ENCODE measurements at places on chromosomes 12 and 14.
A peak's percentile ranks its signal among the peaks of the same experiment; 100 is the strongest.

- DNase-seq: no peak
These were observed 233.3 kb upstream of the PPFIA2 start for GRCh38 chr12:81992461-81992860.

- DNase-seq: no peak
These were observed 640.1 kb upstream of the MIS18BP1 start for GRCh38 chr14:45893127-45893526.

DNA sequence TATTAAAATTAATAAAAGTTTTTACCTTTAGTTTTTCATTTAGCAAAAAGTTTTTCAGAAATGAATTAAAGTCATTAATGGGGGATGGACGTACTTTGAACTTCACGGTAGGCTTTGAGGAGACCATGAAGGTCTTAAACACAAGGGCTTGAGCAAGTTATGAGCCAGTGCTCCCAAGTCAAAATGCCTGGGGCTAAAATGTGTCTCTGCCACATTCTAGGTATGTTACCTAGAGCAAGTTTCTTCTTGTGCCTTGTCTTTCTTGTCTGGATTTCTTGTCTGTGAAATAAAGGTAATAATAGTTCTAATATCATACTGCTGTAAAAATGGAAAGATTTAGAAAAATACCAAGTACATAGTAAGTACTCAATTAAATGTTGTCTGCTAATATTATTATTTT is 132.7 kb upstream of the USP15 start:
- no peak for DNase-seq

DNA sequence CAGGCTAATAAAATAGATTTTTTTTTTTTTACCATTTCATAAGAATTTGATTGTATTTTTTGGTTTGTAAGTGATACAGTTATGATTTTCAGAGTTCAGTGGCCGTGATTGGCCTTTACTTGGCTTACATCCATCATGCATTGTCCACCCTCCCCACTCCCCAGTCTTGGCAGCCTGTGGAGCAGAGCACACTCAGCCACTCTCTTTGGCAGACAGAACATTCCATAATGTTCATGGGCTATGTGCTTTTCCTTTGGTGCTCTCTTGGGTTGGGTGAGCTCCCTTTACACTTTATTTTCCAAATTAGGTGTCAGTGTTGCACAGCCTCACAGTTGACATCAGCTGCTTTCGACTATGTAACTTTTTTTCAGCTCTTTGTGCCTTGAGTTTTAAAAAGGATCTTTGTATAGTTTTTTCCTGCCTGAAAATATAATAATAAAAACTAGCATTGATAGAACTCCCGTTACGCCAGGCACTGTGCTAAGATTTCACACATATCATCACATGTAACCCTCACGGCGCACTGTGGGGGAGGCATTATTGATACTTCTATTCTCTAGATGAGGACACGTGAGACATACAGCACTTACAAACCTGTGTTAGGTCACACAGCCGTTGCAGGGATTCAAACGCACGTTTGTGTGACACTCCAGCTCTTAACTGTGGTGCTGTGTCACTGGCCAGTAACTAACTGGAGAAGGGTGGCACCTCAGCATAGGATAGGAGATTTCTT is 21.5 kb downstream of the SUDS3 start:
- DNase-seq: no peak

DNA sequence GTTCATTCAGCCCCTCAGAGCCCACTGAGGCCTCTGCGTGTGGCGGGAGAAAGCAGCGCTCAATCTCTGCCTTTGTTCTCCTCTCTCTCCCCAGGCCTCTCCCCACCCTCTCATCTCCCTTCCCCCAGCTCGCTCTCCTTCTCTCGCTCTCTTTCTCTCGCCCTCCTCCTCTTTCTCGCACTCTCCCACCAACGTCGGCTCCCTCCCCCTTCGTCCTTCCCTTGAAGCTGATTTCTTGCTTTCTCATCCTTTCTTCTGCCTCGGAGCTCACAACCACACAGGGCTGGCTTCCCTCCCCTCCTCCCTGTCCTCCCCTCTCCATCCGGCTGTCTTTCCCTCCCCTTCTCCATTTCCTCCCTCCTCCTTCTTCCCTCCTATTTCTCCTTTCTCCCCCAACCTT is 96.4 kb downstream of the LRRC74A start:
- DNase-seq: no peak

DNA sequence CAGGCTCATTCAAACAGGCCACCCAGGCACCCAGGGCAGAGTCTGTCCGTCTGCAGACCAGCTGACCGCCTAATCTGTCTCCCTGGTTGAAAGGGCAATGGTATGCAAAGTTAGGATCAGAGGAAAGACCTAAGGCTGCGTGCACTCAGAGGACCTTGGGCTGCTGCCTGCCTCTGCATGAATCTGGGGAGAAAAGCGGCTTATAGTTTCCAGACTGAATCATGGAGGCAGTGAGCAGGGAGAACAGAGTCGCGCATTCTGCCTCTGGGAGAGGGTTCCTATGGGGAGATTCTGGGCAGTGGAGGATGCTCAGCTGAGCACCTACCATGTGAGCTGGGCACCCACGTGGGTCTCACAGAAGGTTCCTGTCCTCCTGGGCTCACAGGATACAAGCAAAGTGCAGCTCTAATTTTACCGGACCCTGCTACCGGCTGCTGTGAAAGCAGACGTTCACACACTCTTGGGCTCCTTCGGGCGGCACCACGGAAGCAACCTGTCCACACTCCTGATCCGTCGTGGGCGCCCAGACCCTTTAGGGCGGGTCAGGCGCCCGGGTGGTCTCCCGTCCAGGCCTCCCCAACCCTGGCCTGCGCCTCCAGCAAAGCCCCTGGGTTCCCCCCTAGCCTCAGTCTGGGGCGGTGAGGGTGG is 772 bp downstream of the SCARB1 start:
- DNase-seq: no peak

DNA sequence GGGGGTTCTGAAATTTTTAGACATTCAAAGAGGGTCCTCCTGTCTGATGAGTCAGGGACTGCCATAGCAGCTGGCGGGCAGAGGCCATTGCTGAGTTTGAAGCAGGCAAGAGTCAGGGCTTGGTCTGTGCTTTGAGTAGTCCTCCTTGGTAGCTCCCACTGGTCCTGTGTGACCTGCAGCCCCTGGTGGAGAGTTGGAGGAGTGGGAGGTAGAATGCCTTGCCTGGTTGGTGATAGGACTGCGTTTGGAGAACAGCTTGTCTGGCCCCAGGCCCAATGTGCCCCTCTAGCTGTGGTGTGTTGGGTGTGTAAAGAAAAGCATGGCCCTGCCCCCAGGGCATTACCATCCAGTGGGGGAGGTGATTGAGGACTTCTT is 116.7 kb downstream of the BEGAIN start:
- DNase-seq: no peak

- DNase-seq: peak; percentile 10
These were observed 119.6 kb downstream of the LRRIQ1 start for GRCh38 chr12:85155791-85156190.

- no peak for DNase-seq
These were observed 207.9 kb downstream of the BTG1 start for GRCh38 chr12:91937706-91938105.

GRCh38 chr12:46763230-46763629 is 62.6 kb downstream of the SLC38A4 start:
- no peak for DNase-seq

DNA sequence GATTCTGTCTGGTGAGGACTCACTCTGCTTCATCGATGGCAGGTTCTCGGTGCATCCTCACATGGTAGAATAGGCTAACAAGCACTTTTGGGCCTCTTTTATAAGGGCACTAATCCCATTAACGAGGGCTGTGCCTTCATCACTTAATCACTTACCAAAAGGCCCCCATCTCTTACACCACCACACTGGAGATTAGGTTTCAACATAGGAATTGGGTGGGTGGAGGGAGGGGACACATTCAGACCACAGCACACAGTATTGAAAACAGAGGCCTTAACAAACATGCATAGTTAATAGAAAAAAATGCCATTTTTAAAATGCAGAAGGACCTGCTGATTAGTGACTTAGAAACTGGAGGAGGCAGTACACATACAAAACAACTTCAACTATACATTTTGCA is 61.6 kb downstream of the SPPL3 start:
- no peak for DNase-seq

- peak; percentile 91 for DNase-seq
These were observed 5.8 kb downstream of the MARK3 start for GRCh38 chr14:103391048-103391447.

- no peak for DNase-seq
These were observed 80.0 kb upstream of the RGS6 start for GRCh38 chr14:71852181-71852580.

- no peak for DNase-seq
These were observed 82.0 kb upstream of the WSCD2 start for GRCh38 chr12:108047071-108047550.

GRCh38 chr12:46177025-46177424 is 91.8 kb downstream of the SLC38A1 start:
- no peak for DNase-seq

- DNase-seq: peak; percentile 71
These were observed 17.0 kb downstream of the ACIN1 start for GRCh38 chr14:23077962-23078361.

DNA sequence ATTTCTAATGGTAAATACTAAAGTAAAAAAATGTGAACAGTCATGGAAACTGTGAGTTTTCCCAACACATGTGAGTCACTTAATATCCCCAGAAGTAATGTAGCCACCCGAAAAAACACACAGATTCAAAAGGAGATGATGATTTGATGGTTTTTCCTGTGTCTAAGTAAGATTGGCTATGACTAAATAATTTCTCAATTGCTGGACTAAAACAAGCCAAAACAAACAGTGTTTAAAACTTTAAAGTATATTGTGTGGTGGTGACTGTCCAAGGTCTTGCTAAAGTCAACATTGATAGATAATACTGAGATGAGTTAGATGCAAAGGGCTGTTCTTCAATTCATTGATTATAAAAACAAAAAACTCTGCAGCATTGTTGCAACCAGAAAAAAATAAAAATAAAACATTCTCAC is 89.6 kb upstream of the SOX5 start:
- peak; percentile 15 for DNase-seq

DNA sequence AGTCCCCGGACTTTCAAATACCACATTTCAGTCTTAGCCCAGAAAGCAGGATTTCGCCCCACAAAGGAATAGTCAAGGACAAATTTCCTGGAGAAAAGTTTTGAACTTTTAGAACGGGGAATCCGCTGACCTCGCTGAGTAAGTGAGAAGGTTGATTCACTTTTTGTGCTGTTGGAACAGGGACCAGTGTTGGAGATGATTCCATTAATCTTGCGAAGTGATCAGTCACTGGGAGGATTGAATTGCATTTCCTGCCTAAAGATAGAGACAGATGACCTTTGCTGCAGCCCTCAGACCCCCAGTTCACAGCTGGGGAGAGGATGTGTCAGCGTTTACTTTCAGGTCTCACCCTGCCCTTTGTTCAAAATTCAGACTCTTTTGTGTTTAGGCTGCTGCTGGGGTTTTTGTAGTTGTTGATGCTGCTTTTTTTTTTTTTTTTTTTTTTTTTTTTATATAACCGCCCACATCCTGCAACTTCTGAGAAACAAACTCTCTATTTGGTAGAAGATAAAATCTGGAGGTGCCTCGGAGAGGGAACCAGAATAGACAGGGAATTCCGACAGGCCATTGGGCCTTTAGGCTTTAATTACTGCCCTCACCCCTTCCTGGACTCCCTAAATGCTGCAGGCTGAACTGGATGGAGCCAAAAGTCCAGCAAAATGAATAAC is 9.8 kb upstream of the KDM2B start:
- peak; percentile 71 for DNase-seq

GRCh38 chr14:95760596-95760995 is 46.7 kb upstream of the TCL1A start:
- DNase-seq: no peak

GRCh38 chr12:43028826-43029225 is 439.3 kb upstream of the PRICKLE1 start:
- DNase-seq: no peak

DNA sequence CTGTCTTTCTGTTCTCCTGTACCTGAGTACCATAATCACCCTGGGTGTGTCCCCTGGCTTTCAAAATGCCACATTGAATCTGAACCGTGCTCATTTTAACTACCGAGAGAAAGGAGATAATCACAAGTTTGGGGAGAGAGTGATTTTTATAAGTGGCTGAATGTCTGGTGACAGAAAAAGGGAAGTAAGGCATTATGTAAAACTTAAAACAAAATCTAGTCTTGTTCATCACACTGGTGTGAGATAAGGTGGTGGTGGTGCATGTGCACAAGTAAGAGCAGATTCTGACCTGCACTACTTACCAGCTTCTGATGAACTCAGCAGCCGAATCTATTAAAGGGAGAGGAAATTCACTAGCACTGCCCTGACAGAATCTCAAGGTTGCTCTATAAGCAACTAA is 56.3 kb downstream of the SPPL3 start:
- no peak for DNase-seq

DNA sequence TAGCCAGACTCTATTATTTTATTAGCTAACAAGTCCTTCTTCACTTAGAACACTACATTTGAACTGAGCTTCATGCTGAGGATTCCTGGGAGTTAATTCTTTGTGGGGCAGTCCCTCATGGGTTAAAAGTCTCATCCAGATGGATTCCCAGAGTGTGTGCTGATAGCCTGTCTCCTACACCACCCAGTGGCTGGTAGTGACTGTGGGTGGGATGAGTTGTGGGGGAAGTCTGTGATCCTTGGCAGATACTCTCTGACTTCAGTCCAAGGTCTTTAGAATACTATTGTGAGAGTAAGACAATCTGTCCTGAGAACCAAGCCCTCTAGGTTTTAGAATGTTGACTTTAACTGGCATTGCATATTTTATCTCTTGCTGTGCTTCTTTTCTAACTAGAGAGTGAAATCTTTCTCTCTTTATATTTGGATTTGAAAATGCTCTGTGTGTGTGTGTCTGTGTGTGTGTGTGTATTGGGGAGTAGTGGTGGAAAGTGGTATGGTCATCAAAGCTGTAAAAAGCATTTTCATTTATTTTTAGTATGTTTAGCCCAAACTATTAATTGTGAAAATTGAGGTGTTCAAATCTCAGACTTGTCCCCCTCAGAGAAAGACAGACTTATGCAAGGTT is 37.3 kb downstream of the AKAP6 start:
- peak; percentile 74 for DNase-seq

DNA sequence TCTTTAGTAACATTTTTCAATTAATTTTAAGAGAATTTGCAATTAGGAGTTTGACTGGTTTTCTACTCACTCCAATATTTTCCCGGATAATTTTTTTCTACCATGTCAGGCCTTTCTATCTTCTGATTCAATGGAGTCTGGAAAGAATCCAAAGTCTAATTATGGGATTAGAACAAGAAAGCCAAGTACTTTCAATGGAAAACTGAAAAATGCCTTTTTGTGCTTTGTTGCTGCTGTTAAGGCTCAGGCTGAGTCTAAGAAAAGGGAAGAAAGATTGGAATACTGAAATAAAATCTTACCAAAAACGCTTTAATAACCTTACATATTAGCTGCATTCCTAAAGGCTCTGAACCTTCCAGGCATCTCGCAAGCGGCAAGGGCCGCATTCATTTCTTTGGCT is 24.4 kb upstream of the DHRS4 start:
- no peak for DNase-seq

DNA sequence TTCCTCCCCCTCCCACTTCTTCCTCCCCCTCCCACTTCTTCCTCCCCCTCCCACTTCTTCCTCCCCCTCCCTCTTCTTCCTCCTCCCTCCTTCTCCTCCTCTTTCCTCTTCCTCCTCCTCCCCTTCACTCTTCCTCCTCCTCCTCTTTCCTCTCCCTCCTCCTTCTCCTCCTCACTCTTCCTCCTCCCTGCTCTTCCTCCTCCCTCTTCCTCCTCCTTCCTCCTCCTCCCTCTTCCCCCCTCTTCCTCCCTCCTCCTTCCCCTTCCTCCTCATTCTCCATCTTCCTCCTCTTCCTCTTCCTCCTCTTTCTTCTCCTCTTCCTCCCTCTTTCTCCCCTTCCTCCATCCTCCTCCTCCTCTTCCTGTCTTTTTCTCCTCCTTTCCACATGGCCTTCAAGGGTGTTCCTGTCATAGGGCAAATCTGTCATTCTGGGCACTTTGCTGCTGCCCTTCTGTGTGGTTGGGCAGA is 111.4 kb downstream of the PHETA1 start:
- DNase-seq: no peak

- no peak for DNase-seq
These were observed 18.9 kb upstream of the CFL2 start for GRCh38 chr14:34733245-34733644.
